Kidney epithelial cell (primary cell): ENCODE measurements at places on chromosomes 4 and X. TPM values are rescaled to one million over a fixed set of nuclear protein-coding genes. Genes with fewer than 3 reads are reported as not detected.

DNA sequence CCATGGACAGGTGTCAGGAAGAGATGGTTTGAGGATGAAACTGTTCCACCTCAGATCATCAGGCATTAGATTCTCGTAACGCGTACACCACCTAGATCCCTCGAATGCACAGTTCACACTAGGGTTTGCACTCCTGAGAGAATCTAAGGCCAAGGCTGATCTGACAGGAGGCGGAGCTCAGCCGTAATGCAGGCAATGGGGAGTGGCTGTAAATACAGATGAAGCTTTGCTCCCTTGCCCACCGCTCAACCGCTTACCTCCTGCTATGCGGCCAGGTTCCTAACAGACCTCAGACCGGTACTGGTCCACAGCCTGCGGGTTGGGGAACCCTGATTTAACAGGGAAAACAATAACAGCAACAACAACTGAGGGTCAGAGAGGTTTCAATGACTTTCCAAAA is 2.0 kb upstream of the TEC start:
- DNase-seq: no peak

DNA sequence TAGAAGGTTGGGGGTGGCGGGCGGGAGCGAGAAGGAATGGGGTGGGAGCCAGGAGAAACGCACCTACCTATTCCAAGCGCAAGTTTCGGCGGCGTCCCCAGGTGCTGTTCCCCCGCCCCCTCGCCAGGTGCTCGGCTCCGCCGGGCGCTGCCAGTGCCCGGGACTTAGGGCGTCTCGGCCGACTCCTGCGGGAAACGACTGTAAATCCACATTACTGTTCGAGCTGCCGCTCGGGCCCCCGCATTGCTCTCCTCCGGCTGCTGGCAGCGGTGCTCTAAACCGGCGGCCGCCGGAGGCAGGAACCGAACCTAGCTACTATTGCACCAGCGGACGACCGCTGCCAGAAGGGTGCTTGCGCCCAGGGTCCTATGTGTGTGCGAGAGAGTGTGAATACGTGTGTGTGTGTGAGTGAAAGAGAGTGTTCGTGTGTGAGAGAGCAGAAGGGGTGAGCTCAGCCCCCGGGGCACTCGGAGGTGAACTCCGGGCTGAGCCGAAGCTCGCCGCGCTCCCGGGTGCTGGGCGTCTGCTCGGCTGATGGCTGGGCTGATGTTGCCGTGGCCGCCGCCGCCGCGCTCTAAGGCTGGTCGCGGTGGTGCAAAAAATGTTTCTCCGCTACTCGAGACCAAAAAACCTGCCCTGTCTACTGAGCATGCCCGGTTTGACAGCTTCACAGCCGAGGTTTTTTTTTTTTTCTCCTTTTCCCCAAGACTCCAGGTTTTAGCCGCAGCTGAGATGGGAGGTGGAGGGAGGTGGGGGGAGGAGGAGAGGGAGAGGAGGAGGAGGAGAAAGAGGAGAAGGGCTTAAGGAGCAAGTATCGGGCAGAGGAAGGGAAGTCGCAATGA is 115.7 kb upstream of the TEX13C start:
- peak; percentile 23 for DNase-seq

- no peak for DNase-seq
These were observed 333.9 kb upstream of the FSTL5 start for GRCh38 chr4:162497564-162498167.

DNA sequence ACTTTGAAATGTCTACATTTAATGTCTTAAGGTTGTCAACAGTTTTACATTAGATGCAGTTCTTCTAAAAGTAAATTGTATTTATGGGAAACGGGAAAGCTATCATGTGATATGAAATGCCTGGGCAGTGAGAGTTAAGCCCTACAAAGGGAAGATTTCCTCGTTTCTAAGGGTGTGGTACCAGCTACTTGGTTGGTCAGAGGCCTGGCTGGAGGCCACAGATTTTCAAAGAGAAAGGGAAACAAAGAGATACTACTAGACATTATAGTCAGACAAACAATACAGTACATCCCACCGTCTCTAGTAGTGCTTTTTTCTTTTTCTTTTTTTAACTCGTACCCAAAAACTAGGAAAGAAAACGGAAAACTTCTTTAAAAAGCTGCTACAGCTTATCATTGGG is 467.8 kb downstream of the PCDH7 start:
- DNase-seq: no peak

DNA sequence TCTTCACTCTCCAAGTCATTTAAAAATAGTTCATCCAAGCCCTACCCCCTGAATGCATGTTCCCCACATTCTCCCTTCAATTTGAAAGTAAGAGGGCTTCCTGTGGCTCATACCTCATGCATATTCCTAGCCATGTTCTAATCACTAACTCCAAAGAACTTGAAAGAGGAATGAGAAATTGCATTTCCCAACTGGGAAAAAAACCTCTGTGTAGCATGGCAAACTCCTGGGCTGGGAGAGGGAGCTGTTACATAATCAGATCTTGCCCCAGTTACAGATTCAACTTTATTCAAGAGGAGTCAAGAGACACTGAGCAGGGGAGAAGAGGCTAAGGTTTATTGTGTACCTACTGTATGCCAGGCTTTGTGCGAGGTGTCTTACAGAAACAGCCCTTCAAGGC is 90.2 kb downstream of the SLC2A9 start:
- DNase-seq: no peak

DNA sequence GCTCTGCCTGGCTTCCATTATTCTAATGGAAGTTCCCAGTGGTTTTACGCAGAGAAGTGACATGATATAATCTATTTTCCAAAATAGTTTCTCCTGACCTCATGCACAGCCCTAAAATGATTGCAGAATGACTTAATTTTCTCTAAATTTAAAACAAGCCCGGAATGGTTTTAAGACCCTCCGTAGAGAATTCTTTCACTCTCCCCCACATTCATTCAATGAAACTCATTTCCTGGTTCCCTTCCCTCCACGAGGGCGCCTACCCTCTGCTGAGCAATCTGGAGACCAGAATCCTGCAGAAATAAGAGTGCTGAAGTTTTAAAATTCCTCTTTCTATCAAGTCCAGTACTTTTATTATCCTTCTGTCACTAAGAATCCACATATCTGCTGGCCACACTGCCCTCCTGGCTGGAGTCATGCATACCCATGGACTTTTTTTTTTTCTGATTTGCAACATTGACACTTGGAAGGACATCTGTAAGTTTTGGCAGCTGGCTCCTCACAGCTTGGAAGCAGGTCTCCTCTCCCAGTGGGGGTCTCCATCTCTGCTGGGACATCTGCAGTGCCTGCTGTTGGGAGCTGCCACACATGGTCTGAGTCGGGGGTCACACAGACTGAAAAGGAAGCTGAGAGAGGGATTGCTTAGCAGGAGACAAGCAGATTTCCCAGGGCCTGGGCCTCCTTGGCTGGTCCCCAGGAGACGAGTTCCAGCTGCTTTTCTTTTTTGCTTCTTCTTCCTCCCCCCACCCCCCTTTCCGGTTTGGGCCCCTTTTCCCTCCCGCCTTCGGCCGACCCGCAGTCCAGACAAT is 86.1 kb downstream of the SOWAHB start:
- DNase-seq: no peak

The KIAA1210 gene
- not detected in 2 replicates for total RNA-seq

DNA sequence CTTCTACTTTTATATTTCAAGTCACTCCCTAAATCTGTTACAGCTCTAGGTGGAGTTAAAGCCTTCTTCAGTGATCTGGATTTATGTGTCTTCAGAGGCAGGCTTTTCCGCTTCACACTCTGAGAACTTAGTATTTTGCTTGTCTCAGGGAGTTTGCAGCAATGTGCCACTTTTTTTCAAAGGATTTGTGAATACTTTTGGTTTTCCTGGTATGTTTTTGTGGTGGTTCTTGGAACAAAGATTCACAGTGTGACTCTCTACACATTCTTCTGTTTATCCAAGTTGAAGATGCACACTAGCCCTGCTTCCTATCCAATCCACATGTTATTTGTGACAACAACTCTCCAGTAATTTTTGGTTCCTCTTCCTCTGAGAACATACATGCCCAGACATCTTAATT is 1253.7 kb downstream of the TECRL start:
- no peak for DNase-seq
